ENCODE measurements at places on chromosomes 6 and 20.

DNA sequence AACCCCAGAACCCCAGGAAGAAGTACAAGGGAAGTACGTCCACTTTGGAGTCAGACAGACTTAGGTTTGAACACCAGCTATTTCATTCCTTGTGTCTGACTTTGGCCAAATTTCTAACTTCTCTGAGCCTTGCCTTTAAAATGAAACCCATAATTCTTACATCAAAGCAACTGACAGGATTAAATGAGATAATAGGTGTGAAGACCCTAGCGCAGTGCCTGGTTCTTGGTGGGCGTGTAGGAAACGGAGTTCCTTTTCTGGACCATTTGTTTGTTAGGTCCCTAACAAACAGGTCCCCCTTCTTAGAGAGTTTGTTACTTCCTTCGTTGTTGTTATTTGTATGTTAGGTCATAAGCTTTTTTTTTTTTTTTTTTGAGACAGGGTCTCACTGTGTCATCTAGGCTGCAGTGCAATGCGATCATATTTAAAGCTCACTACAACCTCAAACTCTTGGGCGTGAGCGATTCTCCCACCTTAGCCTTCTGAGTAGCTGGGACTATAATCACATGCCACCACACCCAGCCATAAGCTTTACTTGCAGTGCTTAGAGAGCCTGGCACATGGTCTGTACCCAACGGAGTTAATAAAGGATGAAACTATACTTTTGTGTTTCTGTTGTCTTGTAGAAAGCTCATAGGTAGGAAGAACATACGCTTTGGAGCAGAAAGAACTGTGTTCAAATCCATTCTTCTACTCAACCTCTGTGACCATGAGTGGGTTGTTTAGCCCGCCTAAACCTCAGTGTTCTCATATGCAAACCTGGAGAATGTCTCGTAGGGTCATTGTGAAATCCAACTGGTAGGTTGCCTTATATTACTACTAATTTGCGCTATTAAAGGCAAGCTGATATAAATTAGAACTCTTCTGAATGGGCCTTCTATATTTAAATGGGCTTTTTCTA lies 21.8 kb upstream of the MROH8 start:
- no peak for DNase-seq

GRCh38 chr6:137171824-137172733 lies 1.4 kb downstream of the IL22RA2 start:
- DNase-seq, result no peak

DNA sequence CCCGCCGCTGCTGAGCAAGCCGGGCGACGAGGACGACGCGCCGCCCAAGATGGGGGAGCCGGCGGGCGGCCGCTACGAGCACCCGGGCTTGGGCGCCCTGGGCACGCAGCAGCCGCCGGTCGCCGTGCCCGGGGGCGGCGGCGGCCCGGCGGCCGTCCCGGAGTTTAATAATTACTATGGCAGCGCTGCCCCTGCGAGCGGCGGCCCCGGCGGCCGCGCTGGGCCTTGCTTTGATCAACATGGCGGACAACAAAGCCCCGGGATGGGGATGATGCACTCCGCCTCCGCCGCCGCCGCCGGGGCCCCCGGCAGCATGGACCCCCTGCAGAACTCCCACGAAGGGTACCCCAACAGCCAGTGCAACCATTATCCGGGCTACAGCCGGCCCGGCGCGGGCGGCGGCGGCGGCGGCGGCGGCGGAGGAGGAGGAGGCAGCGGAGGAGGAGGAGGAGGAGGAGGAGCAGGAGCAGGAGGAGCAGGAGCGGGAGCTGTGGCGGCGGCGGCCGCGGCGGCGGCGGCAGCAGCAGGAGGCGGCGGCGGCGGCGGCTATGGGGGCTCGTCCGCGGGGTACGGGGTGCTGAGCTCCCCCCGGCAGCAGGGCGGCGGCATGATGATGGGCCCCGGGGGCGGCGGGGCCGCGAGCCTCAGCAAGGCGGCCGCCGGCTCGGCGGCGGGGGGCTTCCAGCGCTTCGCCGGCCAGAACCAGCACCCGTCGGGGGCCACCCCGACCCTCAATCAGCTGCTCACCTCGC lies 1.5 kb downstream of the ARID1B start:
- DNase-seq, result peak; percentile 57

DNA sequence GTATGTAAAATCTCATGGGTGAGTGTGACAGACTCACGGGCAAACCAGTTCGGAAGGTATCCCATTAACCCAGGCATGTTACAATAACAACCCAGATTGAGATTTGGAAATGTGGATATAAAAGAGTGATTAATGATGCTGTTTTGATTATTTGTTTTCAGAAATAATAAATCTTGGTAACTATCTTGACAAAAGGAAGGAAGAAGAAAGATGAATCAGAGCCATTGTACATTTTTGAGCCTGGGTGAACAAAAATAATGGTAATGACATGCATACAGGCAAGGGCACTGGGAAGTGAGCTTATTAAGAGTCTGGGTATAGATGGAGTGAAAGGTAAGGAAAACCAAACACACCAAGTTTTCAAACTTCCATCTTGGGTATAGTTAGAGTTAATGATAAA lies 862.0 kb downstream of the PHF3 start:
- no peak for DNase-seq

DNA sequence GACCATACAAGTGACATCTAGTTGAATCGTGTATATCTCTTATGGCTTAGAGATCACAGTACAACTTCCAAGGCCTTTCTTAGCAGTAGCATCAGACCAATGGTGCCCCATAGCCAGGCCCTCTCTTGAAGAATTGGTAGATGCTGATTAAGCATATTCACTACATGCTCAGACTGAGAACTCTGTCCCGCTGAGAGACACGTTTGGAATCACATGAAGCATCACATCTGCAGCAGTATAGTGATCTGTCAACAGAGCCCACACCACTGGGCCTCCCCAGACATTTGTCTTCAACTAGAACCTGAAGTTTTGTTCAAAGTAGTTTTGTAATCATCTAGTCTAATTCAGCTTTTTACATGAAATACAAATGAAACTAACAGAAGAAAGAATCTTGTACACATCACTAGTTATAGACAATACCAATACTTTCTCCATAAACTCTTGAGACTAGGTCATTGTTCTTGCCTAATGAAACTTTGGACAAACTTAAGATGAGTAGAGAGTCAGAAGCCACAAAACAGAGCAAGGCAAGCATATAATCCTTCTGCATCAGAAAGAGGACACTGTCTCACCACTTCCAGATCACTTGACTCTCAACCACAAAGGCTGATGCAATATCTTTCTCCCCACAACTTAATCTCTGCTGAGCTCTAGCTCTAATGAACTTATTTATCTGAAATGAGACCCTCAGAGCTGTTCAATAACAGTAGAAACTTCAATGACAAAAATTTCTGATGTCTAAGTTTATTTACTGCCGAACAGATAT lies 182.7 kb downstream of the TBX18 start:
- DNase-seq, result no peak

DNA sequence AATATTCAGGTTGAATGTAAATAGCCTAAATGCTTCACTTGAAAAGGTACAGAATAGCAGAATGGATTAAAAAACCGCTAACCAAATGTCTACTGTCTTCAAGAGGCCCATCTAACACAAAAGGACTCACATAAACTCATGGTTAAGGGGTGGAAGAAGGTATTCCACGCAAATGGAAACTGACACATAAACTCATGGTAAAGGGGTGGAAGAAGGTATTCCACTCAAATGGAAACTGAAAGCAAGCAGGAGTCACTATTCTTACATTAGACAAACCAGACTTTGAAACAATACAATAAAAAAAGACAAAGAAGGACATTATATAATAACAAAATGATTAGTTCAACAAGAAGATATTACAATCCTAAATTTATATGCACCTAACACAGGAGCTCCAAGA lies 38.3 kb upstream of the PKIB start:
- DNase-seq, result no peak

GRCh38 chr6:138300469-138300868 lies 77.2 kb upstream of the SMIM28 start:
- no peak for DNase-seq

- no peak for DNase-seq
Measured at GRCh38 chr6:49151461-49151860, 311.6 kb downstream of the MMUT start.

DNA sequence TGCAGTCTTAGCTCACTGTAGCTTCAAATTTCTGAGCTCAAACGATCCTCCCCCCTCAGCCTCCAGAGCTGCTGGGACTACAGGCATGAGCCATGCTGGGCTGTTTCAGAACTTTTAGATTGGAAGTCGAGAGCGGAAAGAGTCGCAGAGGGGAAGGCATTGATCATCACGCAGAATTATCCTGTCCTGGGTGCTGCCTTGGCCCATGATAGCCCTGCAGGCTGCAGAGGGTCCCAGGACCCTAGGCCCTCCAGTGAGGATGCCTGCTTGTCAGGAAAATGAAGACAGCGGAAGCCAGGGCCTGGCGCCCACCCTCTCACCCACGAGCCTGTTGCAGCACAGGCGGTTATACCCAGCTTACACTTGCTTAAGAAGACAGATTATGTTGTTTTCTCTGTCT lies 9.1 kb downstream of the TMEM181 start:
- DNase-seq, result no peak

DNA sequence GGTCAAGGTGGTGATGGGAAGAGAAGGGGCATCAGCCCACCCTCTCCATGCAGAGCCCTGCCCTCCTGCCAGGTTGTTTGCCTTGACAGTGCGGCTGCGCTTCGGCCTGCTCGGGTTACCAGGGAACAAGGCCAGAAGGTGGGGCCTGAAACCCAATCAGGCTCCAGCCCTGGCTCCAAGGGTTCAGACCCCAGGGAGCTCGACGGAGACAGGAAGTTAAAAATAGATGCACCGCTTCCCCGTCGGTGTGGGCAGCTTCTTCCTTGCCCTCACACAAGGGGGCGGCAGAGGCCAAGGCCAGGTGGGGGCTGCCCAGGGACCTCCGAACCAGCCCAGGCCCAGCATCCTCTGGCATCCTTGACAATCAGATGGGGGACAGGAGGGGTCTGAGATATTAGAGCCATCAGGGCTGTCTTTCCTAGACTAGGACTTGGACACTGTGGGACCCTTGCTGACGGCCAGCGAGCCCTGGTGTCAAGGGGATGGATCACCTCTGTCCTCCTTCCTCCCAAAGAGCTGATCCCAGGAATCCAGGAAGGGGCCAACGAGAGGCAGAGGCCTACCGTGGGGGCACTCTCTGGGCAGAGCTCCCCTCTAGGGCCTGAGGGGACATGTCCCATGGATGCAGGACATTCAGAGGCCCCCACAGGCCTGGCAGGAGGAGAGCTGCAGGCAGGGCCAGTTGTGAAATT lies 65.2 kb downstream of the RIPOR3 start:
- no peak for DNase-seq

DNA sequence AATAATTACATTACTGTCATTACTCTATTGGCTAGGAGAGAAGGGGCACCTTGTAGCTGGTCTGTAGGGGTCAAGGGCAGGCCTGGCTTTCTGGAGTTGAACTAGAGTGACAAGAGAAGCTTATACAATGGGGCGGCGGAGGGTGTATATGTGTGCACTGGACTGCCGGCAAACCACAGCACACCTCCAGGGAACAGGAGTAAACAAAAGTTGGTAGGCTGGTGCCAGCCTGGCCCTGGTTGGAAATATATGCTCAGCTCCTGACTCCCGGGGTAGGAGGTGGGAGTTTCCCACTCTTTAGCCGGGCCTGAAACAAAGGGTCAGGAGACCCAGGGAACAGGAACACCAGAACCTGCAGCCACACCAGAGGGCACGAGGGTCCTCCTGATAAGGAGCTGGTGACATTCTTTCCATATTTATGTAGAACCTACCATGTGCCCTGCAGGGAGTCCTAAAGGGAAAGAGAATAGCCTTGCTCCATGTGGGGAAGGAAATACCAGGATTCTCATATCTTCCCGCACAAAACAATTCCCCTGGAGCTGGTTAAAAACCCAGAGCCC lies 5.1 kb downstream of the C6orf132 start:
- DNase-seq, result no peak

GRCh38 chr6:89433252-89434149 lies 549 bp downstream of the ANKRD6 start:
- peak; percentile 45 for DNase-seq

DNA sequence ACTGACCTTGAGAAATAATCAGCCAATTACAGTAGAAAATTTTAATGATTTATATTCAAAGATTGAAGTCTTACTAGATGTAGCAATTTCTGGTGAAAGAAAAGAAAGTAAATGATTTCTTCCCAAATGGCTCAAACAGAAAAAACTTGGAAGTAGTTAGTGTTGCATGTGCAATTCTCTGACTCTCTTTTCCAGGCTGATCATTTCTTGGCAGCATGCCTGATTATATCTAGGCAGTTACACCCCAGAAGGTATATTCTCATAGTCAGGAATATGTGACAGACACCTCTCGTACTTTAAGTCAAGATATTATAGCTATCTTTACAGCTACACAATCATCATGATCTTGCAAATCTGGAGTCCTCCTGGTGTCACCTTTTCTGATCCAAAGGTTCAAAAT lies 122.9 kb downstream of the PDE7B start:
- no peak for DNase-seq

DNA sequence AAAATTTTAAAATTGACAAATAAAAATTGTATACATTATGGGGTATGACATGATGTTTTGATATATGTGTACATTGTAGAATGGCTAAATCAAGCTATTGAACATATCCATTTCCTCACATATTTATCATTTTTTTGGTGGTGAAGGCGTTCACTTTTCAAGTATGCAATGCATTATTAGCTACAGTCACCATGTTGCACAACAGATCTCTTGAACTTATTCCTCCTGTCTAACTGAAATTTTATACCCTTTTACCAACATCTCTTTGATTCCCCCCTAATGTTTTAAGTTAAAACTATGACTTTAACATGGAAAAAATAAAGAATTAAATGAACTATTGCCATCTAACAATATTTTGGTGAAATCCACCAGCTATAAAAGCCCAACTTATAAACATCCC lies 65.2 kb upstream of the UST start:
- DNase-seq, result no peak

DNA sequence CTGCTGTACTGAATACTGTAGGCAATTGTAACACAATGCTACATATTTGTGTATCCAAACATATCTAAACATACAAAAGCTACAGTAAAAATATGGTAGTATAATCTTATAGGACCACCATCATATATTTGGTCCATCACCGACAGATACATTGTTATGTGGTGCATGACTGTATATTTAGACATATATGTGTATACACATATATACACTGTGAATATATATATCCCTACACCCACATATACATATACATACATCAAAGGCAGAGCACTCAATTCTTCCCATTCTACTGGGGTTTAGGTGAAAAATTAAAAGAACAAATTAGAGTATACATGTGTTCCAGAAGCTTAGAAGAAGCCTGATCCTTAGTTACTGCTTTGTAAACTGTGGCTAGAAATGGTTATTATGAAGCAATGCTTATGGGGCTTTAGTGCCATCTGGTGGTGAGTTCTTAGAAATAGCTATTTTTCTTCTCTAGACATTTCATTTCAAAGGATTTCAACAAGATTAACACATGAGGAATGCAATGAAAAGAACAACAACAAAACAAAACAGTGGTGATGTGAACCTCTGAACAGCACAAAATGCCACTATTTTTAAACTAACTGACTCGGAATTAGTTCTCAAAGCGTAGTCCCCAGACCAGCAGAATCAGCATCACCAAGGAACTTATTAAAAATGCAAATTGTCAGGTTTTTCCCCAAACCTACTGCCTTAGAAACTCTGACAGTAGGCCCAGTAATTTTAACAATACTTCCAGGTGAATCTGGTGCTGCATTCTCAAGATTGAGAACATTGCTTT lies 38.0 kb downstream of the PKHD1 start:
- peak; percentile 32 for DNase-seq

- DNase-seq, result no peak
Measured at GRCh38 chr6:20415304-20415703, 13.6 kb downstream of the E2F3 start.

All from CD4-positive, alpha-beta T cell treated with Interleukin-17A for 1 hour (primary cell).